ENCODE measurements at places on chromosomes 11 and 22. TPM values are rescaled to one million over a fixed set of nuclear protein-coding genes. Genes with fewer than 3 reads are reported as not detected.

GRCh38 chr11:66687831-66688281 is 10.2 kb upstream of the RBM4B start:
- DNase-seq: no peak

DNA sequence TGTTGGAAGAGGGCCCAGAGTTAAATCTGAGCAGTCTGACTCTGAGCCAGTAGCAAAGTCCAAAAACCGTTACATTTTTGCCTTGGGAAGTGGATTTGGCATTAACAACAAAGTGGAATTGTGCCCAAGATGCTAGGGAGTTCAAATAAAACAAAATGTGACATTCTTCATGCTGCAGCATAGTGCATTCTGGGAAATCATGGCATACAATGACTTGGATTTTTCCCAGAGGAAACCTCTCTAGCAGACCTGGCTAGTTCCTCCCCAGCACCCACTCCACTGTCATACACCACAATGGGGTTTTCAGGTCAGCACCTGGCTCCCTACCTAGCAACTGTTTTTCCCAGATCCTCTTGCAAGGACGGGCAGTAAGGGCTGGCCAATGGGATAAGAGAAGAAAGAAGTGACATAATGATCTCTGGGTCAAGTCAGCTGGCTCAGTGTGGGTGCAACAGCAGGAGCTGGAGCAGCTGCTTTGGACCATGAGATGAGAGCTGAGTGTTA is 24.8 kb upstream of the CYB5R3 start:
- DNase-seq: no peak

GRCh38 chr11:33801821-33802193 is 27.5 kb upstream of the FBXO3 start:
- DNase-seq: no peak

GRCh38 chr11:105297463-105297862 is 157.9 kb upstream of the CARD18 start:
- DNase-seq: no peak

GRCh38 chr11:99822846-99823565 is 802.3 kb downstream of the CNTN5 start:
- DNase-seq: no peak

DNA sequence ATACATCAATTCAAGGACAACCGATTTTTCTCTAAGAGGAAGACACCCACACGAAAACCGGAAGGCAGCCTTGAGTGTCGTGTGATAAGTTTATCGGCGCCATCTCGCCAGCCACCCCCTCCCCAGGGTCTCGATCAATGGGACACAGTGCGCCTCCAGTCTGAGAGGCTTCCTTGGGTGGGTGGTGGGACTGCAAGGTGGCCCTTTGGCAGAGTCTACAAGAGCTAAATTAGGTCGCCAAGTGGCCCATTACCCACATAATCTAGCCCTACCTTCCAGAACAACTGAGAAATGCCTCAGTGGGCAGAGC is 64.0 kb downstream of the CD6 start:
- DNase-seq: no peak

Gene CHRNA10
- total RNA-seq: 1.7 TPM
